Smooth muscle cell of trachea (primary cell): ENCODE measurements at places on chromosomes 6 and 20. TPM values are rescaled to one million over a fixed set of nuclear protein-coding genes. Genes with fewer than 3 reads are reported as not detected.

Gene TCP11
- total RNA-seq = 0.15 TPM in 1 of 2 replicates, not detected in the other

Gene MAFB
- 1.0 and 3.3 TPM in 2 replicates for total RNA-seq

Gene GSTA2
- total RNA-seq = not detected in 2 replicates

Gene C20orf144
- under 0.01 and 0.44 TPM in 2 replicates for total RNA-seq

Gene DYNLT2
- 0.99 and 1.5 TPM in 2 replicates for total RNA-seq

Gene ESR1
- 0.83 and 1.0 TPM in 2 replicates for total RNA-seq

Gene ENPP3
- 0.15 and 0.33 TPM in 2 replicates for total RNA-seq

Gene SLC22A2
- not detected in 2 replicates for total RNA-seq

Gene SLC17A4
- not detected in 2 replicates for total RNA-seq

Gene CDH22
- not detected in 2 replicates for total RNA-seq

Gene SEL1L2
- total RNA-seq = not detected in 2 replicates

Gene TAGAP
- total RNA-seq = not detected in 2 replicates

Gene WFDC10B
- not detected in 2 replicates for total RNA-seq

Gene HLA-DQA2
- not detected in 2 replicates for total RNA-seq

Gene MAPK13
- 11.3 and 13.9 TPM in 2 replicates for total RNA-seq

Gene LY6G5C
- total RNA-seq = 0.66 and 0.73 TPM in 2 replicates

Gene STX11
- 0.50 and 0.87 TPM in 2 replicates for total RNA-seq

Gene LY6G6F
- total RNA-seq = not detected in 2 replicates
